ENCODE measurements at places on chromosomes 6 and 20. TPM values are rescaled to one million over a fixed set of nuclear protein-coding genes. Genes with fewer than 3 reads are reported as not detected.

HLA-DRB1 gene
- total RNA-seq, result 133 TPM

GRCh38 chr6:133954657-133955576 is 1.9 kb downstream of the TBPL1 start:
- no peak for DNase-seq

DNA sequence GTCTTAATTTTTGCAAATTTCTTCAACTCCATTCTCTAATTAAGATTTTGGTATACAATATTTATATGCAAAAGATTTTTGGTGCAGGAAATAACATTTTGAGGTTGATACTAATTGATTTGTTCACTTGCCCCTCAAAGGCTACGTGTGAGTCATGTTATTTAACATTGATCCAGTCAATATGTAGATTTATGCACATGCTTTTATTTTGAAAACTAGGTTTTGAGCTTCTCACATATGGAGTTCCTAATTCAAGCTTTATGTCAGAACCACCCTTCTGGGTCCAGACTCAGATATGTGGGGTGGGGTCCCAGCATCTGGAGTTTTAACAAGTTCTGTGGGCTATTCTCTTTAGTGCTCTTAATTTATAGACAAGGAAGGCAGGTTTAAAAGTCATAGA is 13.8 kb downstream of the UTRN start:
- DNase-seq, result no peak

DNA sequence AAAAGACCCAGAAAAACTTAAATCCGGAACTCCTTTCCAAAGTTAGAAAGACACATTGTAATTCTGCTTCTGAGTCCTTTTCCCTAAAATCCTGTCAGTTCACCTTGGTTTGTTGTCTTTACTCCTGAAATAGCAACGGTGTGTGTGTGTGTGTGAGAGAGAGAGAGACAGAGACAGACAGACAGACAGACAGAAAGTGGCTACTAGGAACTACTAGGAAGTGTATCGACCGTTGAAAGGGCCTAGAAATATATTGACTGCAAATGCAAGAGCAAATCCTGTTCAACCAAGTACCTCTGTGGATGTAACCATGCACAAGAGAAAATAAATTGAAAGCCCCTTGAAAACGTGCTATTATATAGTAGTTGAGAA is 100.0 kb upstream of the MLIP start:
- no peak for DNase-seq

- no peak for DNase-seq
Observed at GRCh38 chr20:25084626-25085187, 2.8 kb upstream of the VSX1 start.

DNA sequence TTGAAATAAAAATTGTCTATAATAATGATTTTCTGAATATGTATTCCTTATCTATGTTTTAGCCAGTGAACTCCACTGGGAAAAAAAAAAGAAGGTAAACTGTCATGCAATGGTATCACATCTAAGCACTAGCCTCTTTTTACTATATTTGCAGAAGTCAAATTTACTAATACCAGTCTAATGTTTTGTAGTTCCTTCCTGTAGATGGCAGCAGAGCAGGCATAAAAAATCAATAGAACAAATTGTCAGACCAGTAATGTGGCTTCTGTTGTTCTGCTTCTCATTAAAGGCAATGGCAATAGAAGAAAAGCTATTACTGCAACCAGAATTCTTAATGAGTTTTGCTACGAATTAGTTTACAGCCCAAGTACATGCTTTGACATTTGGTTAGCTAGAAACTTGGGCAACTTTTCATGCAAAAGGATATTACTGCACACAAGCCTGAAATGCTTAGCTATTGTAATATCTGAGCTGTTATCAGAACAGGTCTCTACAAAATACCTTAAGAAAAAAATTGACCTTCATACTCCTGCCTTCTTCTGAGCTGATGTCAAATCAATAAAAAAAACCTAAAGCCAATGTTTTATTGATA is 476.9 kb downstream of the KHDRBS2 start:
- no peak for DNase-seq

DNA sequence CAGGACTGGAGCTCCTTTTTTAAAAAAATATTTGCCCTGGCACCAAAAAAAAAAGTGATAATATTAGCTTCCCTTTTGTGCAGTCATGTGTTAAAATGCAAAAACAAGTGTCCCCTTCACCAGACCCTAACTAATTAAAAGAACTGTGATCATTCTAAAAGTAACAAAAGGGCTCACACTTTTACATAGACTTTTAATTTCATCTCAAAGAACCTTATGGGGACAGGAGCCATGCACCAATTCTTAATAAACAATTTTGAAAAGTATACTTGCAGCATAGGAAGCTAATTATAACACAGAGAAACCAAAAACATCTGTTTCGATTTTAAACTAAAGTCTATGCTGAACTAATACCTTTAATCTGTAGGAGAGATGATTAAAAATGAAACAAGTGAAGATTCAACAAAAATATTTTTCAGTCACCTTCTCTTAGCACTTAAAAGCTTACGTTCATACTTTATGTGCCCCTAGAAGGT is 17.3 kb downstream of the STX7 start:
- no peak for DNase-seq
